Kidney epithelial cell (primary cell): ENCODE measurements at places on chromosomes 5 and 9.

DNA sequence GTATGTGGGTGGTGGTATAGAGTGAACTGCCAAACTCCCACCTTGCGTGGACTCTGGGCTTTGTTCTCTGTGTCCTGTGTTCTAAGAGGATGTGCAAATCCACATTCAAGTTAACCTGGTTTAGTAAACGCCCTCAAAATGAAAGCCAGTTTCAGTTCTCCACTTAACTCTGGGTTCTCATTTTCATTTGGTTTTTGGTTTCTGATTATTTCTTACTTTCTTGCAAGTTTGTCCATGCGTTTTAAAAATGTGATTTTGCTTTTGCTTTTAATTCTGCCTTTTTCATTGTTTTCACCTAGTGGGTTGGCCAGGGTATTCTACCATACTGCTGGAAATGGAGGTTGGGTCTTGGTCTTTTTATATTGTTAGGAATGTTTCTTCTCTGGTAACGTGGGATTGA, 38.2 kb downstream of the GALNT10 start:
- no peak for DNase-seq

DNA sequence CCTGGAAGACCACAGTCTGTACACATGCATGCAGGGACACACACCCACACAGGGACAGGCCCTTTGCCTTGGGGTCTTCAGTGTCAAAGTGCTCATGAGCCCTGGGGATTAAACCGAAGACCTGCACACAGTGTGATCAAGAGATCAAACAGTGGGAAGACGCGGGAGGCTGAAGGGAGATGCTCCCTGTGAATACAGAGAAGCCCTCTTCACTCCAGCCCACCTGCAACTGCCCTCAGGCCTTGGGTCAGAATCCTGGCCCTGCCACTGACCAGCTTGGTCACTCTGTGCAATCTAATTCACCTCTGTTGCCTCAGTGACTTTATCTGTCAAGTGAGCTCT, 2.9 kb downstream of the RALGDS start:
- no peak for DNase-seq

- no peak for DNase-seq
Observed at GRCh38 chr9:27572566-27572917, 739 bp downstream of the C9orf72 start.

GRCh38 chr5:139140591-139141071, 57.5 kb downstream of the SIL1 start:
- no peak for DNase-seq

DNA sequence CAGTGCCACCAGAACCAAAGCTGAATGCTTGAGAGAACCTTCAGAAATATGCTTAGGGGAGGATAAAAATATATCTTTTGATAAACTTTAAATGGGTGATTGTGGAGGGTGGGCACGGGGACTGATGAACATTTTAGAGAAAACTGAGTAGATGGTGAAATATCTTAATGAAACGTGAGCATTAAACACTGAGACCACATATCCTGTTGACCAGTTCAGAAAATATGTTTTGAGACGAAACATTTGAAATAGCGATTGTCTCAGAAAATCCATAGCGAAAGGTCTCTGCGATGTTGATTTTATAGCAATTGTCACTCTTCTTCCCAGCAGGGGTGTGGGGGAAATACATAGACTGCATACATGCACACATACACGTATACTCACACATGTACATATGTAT, 231.0 kb downstream of the ESM1 start:
- DNase-seq: no peak

DNA sequence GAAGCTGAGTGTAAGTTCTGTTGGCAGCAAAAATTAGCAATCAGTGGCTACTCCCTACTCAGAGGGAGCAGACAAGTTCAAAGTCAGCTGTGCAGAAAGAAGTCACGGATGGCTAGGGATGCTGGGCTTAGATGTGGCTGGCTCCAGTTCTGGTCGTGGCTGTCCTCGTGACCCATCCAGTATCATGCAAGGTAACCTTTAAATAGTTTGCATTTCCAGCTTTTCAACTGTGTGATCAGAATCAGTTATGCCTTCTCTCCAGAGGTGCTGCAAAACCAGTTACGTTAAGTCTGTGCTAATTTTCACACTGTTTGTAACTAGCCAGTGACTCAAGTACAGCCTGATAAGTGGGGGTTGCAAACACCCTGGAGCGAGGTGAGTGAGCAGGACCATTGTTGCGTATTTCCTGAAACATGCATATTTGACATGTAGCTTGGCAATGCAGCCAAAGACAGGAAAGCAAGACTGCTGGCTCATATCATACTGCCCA, 302.4 kb downstream of the ATPSCKMT start:
- peak; percentile 69 for DNase-seq

GRCh38 chr5:95262933-95263660, 21.8 kb downstream of the MCTP1 start:
- DNase-seq: no peak

- DNase-seq: no peak
Observed at GRCh38 chr9:121636341-121636865, 15.0 kb upstream of the DAB2IP start.
